GM23248 (cell line): ENCODE measurements at places on chromosomes 4 and X. TPM values are rescaled to one million over a fixed set of nuclear protein-coding genes. Genes with fewer than 3 reads are reported as not detected.

FGB gene
- total RNA-seq = not detected in 2 replicates

TASL gene
- not detected in 2 replicates for total RNA-seq

CTSO gene
- total RNA-seq = 11.2 and 15.2 TPM in 2 replicates

MAGEE2 gene
- total RNA-seq = not detected in 2 replicates

GLRA3 gene
- total RNA-seq = not detected in 2 replicates

CXCL10 gene
- not detected in 2 replicates for total RNA-seq

ZNF718 gene
- 2.4 and 5.8 TPM in 2 replicates for total RNA-seq

TEX13D gene
- total RNA-seq = not detected in 2 replicates

TIGD4 gene
- 0.11 and 0.51 TPM in 2 replicates for total RNA-seq

YIPF7 gene
- not detected in 2 replicates for total RNA-seq

ADAMTS3 gene
- total RNA-seq = 0.43 and 1.3 TPM in 2 replicates

CD99L2 gene
- 71.7 and 76.0 TPM in 2 replicates for total RNA-seq

NPNT gene
- total RNA-seq = not detected in 2 replicates

FRAS1 gene
- 19.8 and 20.0 TPM in 2 replicates for total RNA-seq

ALAS2 gene
- not detected in 2 replicates for total RNA-seq

USP17L30 gene
- not detected in 2 replicates for total RNA-seq

PKD2 gene
- total RNA-seq = 125 and 136 TPM in 2 replicates

EXOC1L gene
- not detected in 2 replicates for total RNA-seq

GAK gene
- 86.7 and 88.8 TPM in 2 replicates for total RNA-seq

SCFD2 gene
- total RNA-seq = 33.2 and 36.3 TPM in 2 replicates

VCX3A gene
- total RNA-seq = not detected in 2 replicates

RRH gene
- total RNA-seq = 0.13 TPM in 1 of 2 replicates, not detected in the other

ABCG2 gene
- total RNA-seq = 0.11 and 0.76 TPM in 2 replicates

GJB1 gene
- not detected in 2 replicates for total RNA-seq

CFAP299 gene
- total RNA-seq = 1.1 TPM in 1 of 2 replicates, not detected in the other

CTAG1A gene
- total RNA-seq = not detected in 2 replicates

HSD17B13 gene
- not detected in 2 replicates for total RNA-seq

NFXL1 gene
- 3.8 and 4.6 TPM in 2 replicates for total RNA-seq

PAGE1 gene
- total RNA-seq = not detected in 2 replicates

ALB gene
- total RNA-seq = not detected in 2 replicates

FGF5 gene
- 13.4 and 15.5 TPM in 2 replicates for total RNA-seq

GRPR gene
- not detected in 2 replicates for total RNA-seq

ARMCX5 gene
- 13.9 and 17.6 TPM in 2 replicates for total RNA-seq

POF1B gene
- not detected in 2 replicates for total RNA-seq
